H9 (cell line): ENCODE measurements at places on chromosomes 6 and 20. TPM values are rescaled to one million over a fixed set of nuclear protein-coding genes. Genes with fewer than 3 reads are reported as not detected.

DNA sequence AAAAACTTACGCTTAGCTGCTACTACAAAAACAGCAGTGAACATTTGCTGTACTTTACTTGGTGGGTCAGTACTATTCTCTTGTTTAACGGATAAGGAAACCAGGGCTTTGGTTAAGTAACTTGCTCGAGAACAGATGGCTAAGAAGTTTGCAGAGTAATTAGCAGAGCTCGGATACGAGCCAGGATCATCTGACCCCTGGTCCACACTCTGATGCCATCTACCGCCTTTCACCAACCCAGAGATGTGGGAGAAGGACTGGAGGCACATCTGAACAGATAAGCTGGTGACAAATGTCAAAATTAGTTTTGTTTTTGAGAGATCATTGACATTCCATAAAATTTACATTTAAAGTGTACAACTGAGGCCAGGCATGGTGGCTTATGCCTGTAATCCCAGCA is 18.9 kb upstream of the RPL7L1 start:
- no peaks in the 10 kb centered on the region for H3K27me3 ChIP-seq
- no peak overlapping the region for H3K4me3 ChIP-seq
- H3K36me3 ChIP-seq, result peaks cover 52% of the 10 kb centered on the region
- H3K4me1 ChIP-seq, result no peaks in the 10 kb centered on the region
- no peak overlapping the region for H3K27ac ChIP-seq

DNA sequence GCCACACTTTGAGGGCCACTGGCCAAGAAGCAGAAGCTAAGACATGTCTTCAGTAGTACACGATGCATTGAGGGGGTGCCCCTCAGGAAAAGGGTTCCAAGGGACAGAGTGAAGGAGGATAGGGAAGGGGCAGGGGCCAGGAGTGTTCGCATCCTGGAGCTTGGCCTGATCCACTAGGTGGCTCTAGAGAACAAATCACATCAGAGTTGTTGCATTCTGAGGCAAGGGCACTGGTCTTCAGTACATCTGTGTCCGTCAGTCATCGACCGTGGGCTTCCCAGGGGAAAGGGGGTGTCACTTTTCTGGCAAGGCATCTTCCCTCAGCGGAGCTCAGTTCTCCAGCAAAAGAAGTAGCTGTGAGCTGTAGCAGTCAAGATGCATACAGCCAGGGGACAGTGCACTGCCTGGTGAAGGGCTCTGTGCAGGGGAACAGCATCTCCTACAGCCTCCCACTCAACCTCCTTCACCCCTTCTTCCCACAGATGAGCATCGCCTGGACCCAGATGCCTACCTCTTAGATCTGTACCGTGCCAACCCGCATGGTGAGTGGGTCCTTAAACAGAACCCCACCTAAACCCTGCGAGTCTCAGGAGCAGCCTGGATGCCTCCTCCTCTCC is 47.8 kb downstream of the ARHGAP40 start:
- H3K27ac ChIP-seq, result no peak overlapping the region
- H3K27me3 ChIP-seq, result peaks cover 21% of the 10 kb centered on the region; the same call in 1 of the 2 replicates
- no peak overlapping the region for H3K4me3 ChIP-seq
- DNase-seq, result peak; percentile 61
- no peaks in the 10 kb centered on the region; the same call in 1 of the 2 replicates for H3K4me1 ChIP-seq

- no peak for DNase-seq
- peaks cover 26% of the 10 kb centered on the region for H3K36me3 ChIP-seq
- H3K4me1 ChIP-seq, result peaks cover 4% of the 10 kb centered on the region; the same call in 1 of the 2 replicates
- no peak overlapping the region for H3K27ac ChIP-seq
- H3K4me3 ChIP-seq, result no peak overlapping the region
These were observed 98.9 kb downstream of the FAM120B start for GRCh38 chr6:170405311-170405975.

Gene CST5
- not detected in 2 replicates for total RNA-seq

- H3K4me1 ChIP-seq, result no peaks in the 10 kb centered on the region; the same call in 1 of the 2 replicates
- H3K27ac ChIP-seq, result no peak overlapping the region
- H3K4me3 ChIP-seq, result no peak overlapping the region
- peak; percentile 50 for DNase-seq
- H3K36me3 ChIP-seq, result no peaks in the 10 kb centered on the region
These were observed 41.4 kb downstream of the DTNBP1 start for GRCh38 chr6:15621203-15622044.
